Activated CD4-positive, alpha-beta memory T cell treated with anti-CD3 and anti-CD28 coated beads for 36 hours (primary cell): ENCODE measurements at places on chromosomes 3 and 15. TPM values are rescaled to one million over a fixed set of nuclear protein-coding genes. Genes with fewer than 3 reads are reported as not detected.

DNA sequence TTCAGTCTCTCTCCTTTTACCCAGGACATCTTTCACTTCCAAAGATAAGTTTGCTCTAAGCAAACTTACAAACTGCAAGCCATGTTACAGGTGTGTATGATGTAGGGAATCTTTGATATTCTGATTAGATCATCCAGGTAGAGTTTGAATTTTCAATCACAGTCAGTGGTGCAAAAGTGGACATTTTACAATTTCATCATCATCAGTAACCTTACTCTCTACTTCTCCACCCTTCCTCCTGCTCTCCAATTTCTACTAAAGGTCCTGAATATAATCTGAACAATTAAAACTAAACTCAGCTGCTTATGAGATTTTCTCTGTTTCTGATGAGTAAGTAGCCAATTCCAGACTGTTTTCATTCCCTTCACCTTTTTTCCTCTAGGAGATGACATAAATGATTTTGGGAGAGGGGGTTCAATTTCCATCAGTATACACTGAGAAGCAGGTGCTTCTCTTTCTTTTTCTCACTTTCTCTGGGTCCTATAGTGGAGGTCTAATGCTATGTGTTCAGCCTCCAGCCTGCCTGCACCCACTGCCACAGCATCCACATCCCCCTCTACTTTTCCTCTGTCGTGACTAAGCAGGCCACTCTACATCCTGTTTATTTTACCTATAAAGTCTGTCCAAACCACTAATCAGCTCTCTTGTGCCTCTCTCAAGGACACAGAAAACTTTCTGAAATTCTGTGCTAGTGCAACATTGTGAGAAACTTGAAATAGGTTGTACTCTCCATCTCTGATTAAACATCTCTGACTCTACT is 27.6 kb downstream of the SUCNR1 start:
- H3K36me3 ChIP-seq, result no peaks in the 10 kb centered on the region
- no peaks in the 10 kb centered on the region for H3K27me3 ChIP-seq
- no peak overlapping the region for H3K27ac ChIP-seq
- H3K4me3 ChIP-seq, result no peak overlapping the region
- peaks cover 8% of the 10 kb centered on the region for H3K4me1 ChIP-seq

DNA sequence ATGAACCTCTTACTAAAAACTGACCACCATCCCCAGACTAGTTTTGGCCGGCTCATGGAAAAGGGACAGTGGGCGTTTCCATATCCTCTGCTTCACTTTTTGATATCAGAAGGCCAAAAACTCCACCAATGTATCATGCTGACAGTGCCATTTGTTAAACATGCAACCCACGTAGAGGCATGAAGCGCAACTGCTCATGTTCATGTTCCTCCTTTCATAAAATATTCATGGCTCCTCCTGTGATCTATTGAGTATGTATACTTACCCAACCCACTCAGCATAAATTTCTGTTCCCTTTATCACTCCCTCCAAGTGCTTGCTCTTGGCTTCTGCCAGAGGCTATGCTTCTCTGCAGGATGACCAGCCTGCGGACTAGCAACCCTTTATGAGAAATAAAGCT is 58.7 kb upstream of the TGFBR2 start:
- no peaks in the 10 kb centered on the region for H3K36me3 ChIP-seq
- no peak for DNase-seq
- H3K4me1 ChIP-seq, result peaks cover 19% of the 10 kb centered on the region
- H3K4me3 ChIP-seq, result no peak overlapping the region
- H3K27ac ChIP-seq, result no peak overlapping the region

DNA sequence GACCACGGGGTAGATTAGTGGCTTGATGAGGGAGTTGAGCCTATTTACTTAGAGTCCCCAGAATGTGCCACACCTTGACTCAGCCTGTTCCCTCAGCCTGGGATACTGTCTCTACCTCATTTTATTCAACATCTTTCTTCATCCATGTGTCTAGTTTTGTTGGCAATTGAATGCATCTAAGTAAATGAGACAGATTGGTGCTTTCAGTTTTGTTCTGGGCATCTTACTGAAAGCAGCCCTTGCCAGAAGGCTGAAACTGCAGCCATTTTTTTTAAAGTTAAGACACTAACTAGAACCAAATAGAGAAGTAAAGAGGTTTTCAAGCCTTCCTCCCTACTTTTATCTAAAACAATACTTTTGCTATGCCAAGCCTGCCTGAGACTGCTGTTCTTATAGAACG is 246.8 kb downstream of the SLCO3A1 start:
- no peak overlapping the region for H3K4me3 ChIP-seq
- DNase-seq, result no peak
- peaks cover 5% of the 10 kb centered on the region for H3K36me3 ChIP-seq
- H3K27ac ChIP-seq, result no peak overlapping the region

DNA sequence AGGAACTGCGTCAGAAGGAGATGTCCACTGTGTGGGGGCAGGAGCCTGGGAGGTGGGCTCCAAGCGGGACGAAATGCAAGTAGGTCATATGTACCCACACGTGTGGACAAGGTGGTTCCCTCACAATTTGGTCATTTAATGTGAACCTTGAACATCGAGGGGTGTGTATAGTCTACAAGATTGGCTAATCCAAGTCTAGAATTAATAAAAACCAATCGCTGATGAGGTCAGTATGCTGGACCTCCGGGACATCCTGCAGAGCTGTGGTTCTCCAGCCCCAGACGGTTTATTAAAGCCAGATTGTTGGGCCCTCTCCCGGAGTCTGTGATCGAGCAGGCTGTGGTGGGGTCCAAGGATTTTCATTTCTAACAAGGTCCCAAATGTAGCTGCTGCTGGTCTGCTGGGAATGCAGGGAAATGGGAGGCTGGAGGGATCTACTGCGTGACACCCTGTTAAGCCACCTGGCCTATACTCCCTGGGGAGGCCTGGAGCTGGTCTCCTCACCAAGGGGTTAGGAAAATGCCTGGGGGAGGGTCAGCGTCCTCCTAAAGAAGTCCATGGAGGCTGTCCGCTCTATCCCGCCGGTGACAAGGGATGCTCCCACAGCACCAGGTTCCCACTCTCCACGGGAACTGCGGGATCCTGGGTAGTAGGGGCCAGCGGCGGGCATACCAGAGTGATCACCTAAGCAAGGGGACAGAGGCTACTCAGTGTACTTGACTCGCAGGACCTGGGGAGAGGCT is 25.1 kb downstream of the PCSK6 start:
- H3K36me3 ChIP-seq, result no peaks in the 10 kb centered on the region
- peaks cover 10% of the 10 kb centered on the region for H3K27me3 ChIP-seq
- no peak for DNase-seq
- H3K27ac ChIP-seq, result no peak overlapping the region
- peaks cover 14% of the 10 kb centered on the region for H3K4me1 ChIP-seq
- H3K4me3 ChIP-seq, result no peak overlapping the region

DNA sequence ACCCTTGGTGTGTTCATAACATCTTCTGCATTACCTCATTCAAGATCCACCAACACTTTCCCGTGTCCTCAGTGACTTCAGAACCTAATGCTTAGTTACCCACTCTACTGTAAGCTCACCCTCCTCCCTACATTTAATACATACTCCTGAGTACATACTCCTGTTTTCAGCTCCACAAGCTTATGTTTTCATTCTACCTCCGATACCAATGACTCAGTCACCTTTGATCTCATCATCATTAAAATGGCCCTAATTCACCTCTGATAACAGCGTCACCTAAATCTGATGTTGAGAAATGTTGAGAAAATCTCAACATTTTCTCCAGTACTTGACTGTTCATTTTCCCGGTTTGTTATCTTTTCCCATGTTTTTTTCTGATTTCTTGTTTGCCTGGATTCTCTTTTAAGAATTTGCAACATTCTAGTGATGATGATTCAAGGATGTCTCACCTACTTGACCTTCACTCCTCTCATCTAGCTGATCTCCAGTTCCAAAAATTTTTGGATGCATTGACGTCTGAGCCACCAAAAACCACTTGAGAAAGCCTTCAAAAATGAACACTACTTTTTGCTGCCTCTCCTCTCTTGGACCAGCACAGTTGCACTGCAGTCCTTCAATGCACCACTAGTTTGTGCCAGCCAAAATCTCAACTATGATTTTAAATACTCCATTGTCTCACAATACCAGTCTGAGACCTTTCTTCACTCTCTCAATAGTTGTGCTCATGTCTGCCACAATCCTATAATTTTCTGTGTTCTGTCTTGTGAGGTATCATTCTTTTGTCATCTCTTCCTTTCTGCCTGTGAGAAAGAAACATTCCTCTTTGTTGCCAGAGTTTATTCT is 220.7 kb upstream of the SEMA6D start:
- H3K4me1 ChIP-seq, result no peaks in the 10 kb centered on the region
- H3K4me3 ChIP-seq, result no peak overlapping the region
- H3K36me3 ChIP-seq, result no peaks in the 10 kb centered on the region
- H3K27ac ChIP-seq, result no peak overlapping the region

TMEM87A gene
- total RNA-seq, result 28.7 TPM

LMAN1L gene
- not detected for total RNA-seq
